Left ventricle myocardium superior (tissue), 1 donor: ENCODE measurements at places on chromosomes 1 and 21.

GRCh38 chr21:44686843-44687561 is 5.0 kb upstream of the KRTAP12-1 start:
- DNase-seq = no peak

DNA sequence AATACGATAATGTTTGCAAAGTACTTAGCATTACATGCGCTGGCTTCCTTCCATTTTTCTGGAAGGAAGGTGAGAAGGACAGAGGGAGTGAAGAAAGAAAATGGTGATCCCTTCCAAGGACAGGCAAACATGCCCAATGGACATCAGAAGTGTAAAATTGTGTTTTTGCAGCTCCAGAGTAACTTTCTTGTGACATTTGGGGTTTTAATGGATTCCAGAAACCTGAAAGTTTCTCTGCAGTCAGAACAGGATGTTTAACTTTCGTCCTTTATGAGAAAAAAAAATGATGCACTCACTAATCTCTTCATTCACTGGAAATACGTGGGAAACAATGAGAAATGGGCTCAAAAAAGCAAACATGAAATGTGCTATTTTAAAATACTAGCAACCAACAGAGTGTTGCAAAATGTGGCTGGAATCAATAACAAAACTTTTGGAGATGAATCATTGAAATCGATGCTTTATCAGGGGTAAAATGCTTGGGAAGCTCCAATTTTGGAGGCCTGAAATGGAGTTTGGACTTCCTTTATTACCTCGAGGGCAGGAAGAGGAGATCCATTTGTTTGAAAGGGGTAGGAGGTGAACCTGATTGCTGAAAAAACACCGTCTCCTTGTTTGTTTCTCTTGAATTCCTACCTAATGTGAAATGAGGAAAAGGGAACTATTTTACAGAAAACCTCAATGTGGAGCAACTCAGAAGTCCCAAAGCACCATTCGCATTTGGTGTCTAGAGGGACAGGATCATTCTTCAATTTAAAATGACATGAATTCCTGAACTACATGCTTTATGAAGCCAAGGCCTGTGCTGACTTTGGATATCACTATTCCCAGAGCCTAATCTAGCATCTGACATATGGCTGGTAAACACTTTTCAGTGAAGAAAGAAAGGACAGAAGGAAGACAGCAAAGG is 129.5 kb downstream of the TRABD2B start:
- no peak for DNase-seq

DNA sequence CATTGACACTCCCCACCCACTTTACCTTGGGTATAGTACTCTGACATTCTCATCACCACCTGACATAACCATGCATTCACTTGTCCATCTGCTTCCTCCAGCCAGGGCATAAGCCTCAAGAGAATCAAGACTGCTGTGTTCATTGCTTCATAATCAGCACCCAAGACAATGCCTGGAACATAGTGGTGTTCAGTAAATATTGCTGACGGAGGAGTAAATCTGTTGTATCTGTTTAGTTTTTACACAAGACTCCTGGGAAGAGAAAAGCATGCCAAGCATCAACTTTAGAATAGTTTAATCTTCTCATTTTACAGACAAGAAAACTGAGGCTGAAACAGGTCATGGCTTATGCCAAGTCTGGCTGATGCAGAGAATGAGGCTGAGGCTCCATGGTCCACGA is 173.9 kb upstream of the DUSP10 start:
- DNase-seq = no peak

GRCh38 chr21:33432496-33432895 is 29.3 kb downstream of the IFNGR2 start:
- DNase-seq = no peak

GRCh38 chr1:40479156-40479555 is 2.1 kb downstream of the ZFP69 start:
- DNase-seq = no peak

- no peak for DNase-seq
Observed at GRCh38 chr21:32940079-32941014, 85.4 kb upstream of the OLIG2 start.
